ENCODE measurements at places on chromosomes 3 and 15.

DNA sequence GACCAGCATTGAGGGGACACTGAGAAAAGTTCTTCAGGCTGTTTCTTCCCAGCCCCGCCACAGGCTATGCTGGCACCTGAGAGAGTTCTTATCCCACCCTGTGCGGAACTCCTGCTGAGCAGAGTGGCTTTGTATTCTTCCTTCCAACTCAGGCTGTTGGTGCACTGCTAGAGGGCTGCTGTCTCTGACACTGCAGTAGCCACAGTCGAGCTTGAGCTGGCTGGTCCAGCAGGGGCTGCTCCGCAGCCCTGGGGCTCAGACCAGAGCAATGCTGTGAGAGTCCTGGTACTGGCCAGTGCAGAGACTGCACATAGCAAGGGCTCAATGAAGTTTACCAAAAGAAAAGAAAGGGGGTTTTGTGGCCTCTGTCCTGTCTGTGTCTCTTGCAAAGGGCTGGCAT is 3.6 kb downstream of the GNAI2 start:
- no peak for DNase-seq

- DNase-seq = no peak
These were observed 469.4 kb upstream of the ROBO2 start for GRCh38 chr3:76570436-76571057.

GRCh38 chr3:137062250-137062649 is 104.5 kb downstream of the IL20RB start:
- DNase-seq = no peak

GRCh38 chr3:12629560-12629959 is 34.4 kb downstream of the RAF1 start:
- no peak for DNase-seq

- DNase-seq = no peak
These were observed 606.6 kb downstream of the TBL1XR1 start for GRCh38 chr3:176590722-176591121.

GRCh38 chr3:94246171-94246570 is 183.3 kb downstream of the NSUN3 start:
- DNase-seq = no peak

DNA sequence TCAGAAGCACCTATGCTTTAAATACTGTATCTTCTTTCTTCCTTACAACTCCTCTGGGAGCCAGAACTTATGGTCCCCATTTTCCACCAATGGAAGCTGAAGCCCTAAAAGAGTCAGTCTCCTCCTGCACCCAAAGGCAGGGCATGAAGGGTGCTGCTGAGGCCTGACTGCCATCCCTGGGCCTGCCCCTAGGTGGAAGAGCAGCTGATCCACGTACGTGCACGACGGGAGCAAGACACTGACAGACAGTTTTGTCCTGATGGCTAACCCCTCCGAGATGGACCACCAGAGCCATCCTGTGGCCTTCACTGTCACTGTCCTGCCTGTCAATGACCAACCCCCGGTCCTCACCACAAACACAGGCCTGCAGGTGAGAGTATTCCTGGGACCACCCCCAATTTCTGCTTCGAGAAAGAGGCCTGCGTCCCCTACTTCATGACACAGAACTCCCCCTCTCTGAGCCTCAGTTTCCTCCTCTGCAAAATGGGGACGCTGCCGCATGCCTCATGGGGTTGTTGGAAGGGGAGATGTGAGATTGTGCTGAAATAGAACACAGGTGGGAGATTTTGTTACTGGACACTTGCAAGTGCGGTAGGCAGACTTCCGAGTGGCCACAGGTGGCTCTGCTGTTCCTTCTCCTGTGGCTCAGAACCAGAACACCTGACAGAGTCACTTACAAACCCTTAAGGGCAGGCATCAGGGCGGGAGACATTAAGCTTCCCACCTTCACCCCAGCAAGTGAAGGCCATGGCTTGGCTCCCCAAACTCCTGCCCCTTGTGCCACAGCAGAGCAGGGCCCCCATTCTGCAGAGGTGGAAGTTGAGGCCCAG is 175.4 kb downstream of the TBC1D2B start:
- DNase-seq = no peak

GRCh38 chr3:182617500-182617899 is 175.8 kb upstream of the ATP11B start:
- DNase-seq = no peak

- DNase-seq = no peak
These were observed 13.6 kb downstream of the C3orf20 start for GRCh38 chr3:14688525-14688924.

GRCh38 chr15:85025516-85026251 is 44.0 kb downstream of the PDE8A start:
- no peak for DNase-seq

DNA sequence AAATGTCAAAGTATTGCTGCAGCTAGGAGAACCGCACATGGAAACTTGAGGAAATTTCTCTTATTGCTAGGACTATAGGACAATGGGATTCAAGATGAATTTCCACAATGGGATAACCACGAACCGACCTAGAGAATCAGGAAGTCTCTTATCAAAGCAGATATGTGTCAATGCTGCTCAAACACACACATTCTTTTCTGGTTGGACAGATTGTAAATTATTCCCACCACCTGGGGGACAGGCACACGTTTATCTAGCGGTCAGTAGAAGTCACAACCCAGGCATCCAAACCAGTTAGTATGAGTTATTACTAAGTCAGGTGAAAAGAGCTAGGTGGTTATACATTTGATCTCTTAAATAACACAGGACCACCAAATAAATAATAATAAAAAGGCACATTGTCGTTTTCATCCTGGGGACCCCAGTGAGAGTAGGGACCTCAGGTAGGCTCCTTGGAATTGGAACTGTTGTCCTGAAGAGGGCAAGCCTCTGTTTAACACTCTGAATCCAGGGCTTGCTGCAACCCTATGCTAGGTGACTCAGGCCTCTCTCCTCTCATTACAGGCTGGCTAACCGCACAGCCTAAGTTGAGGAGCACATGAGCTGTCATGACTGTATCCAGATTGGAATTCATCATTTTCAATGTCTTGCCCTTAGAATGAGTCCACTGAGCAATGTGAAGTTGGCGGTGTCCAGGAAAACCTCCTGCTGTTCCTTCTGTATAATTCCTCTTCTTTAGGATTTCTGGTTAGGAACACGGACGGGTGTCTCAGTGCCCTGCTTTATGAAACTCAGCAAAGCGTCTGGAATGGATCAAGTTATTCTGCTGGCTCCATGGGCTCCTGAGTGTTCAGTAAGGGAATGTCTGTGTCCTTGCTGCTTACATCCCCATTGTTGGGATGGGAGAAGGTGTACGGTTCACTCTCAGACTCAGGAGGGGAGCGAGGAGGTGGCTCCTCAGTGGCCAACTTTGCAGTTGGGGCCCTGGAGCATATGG is 59.0 kb downstream of the CLEC3B start:
- no peak for DNase-seq

DNA sequence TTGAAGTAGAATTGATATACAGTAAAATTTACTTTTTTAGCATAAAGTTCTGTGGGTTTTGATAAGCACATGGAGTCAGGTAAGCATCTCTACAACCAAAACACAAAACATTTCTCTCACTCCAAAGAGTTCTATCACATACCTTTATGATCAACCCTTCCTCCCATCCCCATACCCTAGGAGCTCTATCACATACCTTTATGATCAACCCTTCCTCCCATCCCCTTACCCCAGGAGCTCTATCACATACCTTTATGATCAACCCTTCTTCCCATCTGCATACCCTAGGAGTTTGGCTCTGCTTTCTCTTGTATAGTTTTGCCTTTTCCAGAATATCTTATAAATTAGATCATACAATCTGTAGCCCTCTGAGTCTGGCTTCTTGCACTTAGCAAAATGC is 315.1 kb downstream of the ROBO2 start:
- DNase-seq = no peak

DNA sequence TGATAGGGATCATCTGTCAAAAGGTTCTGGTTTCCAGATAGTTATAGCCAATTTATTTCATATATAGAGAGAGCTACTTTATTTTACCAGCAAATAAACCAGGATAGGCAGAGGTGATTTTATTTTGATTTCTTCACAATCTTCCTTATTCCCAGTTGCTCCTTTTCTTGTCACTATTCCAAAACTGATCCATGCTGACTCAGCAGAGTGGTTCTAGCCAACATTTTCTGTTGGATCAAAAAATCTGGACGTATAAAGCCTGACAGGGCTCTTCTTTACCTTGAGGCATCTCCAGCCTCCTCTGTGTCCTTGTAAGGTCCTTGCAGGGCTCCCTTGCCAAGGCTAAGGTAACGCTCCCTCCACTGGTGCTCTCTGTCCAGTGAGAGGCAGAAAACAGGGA is 15.8 kb downstream of the HDC start:
- no peak for DNase-seq

DNA sequence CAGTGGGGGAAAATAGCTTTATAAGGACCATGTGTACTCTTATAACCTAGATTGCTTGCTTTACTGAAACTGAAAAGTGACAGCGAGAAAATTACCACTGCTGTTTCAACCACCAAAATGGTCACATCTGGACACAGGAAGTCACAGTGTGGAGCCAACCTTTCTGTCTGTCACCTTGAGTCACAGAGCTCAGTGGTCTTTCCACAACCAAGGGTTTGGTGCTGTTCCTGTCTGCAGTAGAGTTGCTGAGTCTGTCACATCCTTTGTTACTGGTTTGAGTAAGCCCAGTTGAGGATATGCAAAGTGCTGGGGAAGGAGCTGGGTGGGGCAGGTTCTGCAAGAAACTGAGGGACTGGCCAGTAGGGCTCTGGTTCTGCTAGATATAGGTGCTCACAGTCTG is 139.1 kb upstream of the EIF1B start:
- no peak for DNase-seq

DNA sequence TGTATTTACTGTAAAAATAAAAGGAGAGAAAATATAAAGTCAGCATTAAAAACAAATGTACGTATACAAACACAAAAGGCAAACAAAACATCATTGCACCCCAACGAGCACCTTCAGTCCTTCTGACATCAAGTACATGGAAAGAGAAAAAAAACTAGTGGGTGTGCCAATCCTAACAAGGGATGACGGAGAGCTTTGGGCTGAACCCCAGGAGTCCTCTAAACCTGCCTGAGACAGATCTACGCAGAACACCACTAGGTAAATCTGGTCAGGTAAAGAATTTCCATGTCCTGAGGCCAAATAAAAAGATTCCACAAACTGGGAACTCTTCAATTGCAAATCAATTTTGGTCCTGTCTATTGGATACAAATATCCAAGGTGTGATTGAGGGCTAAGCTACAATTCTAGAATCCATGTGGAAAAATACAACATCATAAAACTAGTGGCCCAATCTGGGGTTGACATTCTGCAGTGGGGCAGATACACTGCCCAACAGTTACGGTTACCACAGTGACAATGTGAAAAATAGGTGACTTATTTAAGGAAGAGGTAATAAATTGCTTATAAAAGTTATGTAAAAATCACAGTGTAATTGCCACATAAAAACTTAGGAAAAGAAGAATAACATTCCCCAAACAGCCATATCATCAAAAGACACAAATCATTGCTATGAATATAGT is 14.2 kb downstream of the IFT80 start:
- DNase-seq = no peak

- DNase-seq = no peak
These were observed 7.3 kb upstream of the TM6SF1 start for GRCh38 chr15:83100097-83100646.

- no peak for DNase-seq
These were observed 36.1 kb upstream of the CNTN6 start for GRCh38 chr3:1056744-1057143.

GRCh38 chr3:126300001-126300760 is 57.0 kb downstream of the KLF15 start:
- DNase-seq = no peak

- DNase-seq = no peak
These were observed 153.4 kb upstream of the THRB start for GRCh38 chr3:24648063-24648462.

DNA sequence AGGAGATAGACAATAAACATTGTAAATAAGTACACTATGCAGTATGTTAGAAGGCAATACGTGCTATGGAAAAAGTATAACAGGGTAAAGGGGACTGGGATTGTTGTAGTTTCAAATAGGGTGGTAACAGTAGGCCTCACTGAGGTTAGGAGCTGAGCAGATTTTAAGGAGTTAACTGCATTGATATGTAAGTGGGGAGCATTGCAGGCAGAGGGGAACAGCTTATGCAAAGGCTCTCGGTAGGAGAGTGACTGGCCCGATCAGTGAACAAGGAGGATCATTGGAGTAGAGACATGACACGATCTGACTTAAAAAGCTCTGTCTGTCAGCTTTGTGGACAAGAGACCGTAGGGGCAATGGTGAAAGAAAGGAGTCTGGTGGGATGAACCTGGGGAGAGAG is 46.8 kb downstream of the PCCB start:
- DNase-seq = no peak

- DNase-seq = no peak
These were observed 293.6 kb upstream of the MDFIC2 start for GRCh38 chr3:70606018-70606417.

GRCh38 chr15:59051873-59052861 is 52.8 kb upstream of the CCNB2 start:
- DNase-seq = no peak

- DNase-seq = peak; percentile 81
These were observed 155.4 kb upstream of the GOLGA6L4 start for GRCh38 chr15:84079885-84080777.

- DNase-seq = peak; percentile 19
These were observed 345.2 kb upstream of the TPRG1 start for GRCh38 chr3:188826574-188826973.

GRCh38 chr3:159263750-159264553 is 462.1 kb downstream of the MFSD1 start:
- peak; percentile 16 for DNase-seq

- no peak for DNase-seq
These were observed 417.5 kb downstream of the TUSC7 start for GRCh38 chr3:117126946-117127546.

- DNase-seq = no peak
These were observed 35.8 kb downstream of the MGLL start for GRCh38 chr3:127786353-127787070.

GRCh38 chr15:101275018-101275417 is 2.3 kb downstream of the SELENOS start:
- no peak for DNase-seq

DNA sequence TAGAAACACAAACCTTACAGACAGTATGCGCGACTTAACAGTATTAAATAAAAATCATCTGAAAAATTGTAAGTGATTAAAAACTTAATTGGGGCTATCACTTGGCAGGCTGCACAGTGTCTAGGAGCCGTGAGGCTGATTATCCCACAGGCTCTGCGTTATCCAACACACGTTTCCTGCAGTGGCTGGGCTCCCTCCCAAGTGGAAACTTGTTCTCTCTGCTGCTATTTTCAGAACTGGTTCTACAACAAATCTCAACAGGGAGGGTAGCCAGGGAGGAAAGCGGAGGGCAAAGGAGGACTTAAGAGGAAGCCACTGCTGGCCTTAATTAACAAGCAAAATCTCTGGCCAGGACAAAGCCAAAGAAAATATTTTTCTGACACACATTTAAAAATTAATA is 555.2 kb downstream of the MAGI1 start:
- DNase-seq = no peak
